A549 (cell line): ENCODE measurements at places on chromosomes 2 and 18.

DNA sequence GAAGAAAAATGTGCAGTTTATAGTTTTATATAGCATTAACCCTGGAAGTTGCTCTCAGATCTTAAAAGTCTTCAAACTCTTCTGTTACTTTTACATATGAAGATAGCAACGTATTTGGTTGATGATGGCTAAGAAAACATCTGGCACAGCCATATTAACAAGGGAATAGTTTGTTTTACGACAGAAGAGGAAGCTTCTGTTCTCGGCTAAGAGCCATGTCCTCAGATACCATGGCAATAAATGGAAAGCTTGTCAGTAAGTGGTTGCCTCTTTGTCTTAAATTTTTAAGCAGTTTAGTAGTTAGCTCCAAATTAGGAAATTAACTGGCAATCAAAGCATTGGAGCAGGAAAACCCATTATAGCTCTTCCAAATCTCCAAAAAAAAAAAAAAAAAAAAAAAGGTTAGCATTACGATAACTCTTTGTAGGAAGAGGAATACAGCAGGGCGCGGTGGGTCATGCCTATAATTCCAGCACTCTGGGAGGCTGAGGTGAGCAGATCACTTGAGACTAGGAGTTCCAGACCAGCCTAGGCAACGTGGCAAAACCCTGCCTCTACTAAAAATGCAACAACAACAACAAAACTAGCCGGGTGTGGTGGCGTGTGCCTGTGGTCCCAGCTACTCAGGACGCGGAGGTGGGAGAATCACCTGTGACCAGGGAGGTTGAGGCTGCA, 4.5 kb upstream of the STON1 start:
- DNase-seq: no peak

GRCh38 chr2:147567136-147567535, 277.7 kb upstream of the ACVR2A start:
- no peak for DNase-seq

GRCh38 chr2:68980956-68981355, 6.5 kb downstream of the GKN1 start:
- no peak for DNase-seq

DNA sequence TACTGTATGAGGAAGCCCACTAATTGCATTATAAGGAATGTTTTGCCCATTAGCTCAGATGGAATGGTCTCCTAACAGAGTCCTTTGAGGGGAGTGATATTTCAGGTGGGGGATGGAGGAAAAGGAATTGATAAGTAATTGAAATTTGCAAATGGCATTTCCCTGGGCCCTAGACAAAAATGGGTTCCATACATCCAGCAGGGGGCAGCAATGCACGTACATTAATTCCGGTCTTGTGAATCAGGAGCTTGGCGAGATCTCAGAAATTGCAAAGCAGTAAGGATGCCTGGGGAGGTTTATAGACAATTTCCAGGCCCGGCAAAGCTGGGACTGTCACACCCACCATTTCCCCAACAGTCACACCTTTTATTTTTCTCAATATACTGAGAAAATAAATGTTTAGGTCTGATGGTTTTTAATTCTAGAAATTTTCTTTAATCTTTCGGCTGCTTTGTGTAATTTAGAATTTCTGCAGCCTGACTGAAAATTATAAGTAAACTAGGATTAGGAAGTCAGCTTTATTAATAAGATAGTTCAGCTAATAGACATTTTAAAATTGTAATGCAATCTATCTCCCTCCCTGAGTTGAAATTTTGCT, 122.8 kb downstream of the LYPD1 start:
- DNase-seq: peak; percentile 74

DNA sequence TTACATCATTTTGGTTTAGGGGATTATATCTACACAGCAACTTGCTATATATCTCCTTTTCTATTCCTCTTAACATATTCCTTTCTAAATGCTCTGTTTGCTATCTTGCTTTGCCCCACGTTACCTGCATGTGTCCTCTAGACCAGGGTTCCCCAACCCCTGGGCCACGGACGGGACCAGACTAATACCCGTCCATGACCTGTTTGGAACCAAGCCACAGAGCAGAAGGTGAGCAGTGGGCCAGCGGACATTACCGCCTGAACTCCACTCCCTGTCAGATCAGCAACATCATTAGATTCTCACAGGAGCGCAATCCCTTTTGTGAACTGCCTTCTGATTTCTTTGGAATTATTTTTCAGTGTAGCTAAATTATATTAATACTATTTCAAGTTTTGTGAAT, 66.7 kb downstream of the KCMF1 start:
- no peak for DNase-seq

GRCh38 chr2:144078106-144078505, 441.8 kb downstream of the ZEB2 start:
- DNase-seq: no peak

- no peak for DNase-seq
Observed at GRCh38 chr2:3278521-3279218, 98.9 kb downstream of the EIPR1 start.

DNA sequence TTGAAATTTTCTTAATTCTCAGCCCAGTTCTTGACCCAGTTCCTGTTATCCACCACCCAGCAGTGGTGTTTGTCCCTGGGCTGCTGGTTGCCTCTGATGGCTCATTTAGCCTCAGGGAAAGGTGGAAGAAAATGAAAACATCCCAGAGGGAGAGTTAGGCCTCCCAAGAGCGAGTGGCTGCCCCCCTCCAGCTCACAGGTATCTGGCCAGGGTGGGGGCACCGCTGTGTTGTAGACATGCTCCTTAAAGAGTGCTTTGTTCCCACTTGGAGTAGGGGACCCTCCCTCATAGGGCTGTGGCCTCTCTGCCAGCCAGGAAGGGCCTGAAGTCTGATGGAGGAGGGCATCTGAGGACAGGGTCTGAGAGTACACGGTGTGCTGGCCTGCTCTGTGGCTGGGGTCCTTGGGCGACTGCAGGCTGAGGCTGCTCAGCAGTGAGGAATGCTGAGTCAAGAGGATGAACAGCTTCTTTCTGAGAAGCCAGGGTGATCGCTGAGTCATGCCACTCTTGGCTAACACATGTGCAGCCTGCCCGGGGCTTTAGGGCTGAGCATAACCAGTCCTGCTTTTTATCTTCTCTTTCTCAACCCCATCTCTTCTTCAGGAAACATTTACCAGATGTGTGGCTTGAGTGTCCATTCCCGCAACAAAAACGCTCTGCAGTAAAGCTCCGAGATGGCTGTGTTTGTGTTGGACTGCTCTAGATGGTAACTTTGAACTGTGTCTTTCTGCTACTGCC, 72.3 kb downstream of the IL1R2 start:
- DNase-seq: peak; percentile 92

DNA sequence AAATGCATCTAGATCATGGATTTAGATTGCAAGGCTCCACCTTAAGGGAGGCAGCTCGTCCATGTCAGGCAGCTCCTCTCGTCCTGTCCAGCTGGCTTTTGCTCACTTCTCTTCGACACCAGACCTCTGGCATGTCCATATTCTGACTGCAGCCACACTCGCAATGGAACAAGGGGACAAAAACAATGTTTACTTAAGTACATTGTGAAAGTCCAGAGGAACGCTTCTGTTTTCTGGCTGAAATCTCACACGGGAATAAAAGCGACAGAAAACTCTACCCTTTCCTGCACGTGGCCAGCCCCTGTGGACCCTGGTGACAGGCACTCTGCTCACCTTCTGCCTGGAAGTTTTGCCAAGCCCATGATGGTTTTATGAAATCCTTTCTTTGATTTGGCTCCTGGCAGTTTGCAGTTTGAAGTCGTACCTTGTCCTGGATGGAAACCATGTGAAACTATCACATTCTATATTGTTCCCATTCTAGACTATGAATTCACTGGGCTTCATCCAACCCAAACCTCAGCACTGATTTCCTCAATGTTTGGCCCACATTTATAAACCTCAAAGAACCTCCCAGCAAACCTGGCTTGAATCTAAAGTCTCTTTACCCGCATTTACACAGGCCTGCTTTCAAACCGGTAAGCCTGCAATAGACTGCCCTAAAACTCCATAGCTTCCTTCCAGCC, 134.3 kb upstream of the PIEZO2 start:
- no peak for DNase-seq

DNA sequence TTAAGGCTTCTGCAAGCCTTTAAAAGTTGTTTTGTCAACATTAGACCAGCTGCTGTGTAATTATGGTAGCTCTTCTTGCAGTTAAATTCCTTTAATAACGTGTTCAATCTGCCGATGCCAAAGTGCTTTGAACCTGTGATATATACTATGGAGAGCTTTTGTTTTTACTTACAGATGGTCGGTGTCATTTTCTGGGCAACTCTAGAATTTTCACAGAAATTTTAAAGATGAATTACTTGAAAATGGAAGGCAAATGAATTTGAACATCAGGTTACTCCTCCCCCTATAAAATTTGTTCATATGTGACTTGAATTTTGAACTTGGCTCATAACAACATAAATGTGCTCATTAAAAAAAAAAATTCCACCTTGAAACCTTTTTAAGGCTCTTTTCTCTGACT, 23.0 kb downstream of the LYPD6 start:
- DNase-seq: no peak

GRCh38 chr2:141554810-141555209, 576.0 kb downstream of the LRP1B start:
- peak; percentile 64 for DNase-seq

- DNase-seq: no peak
Observed at GRCh38 chr2:187208199-187208785, 239.8 kb downstream of the CALCRL start.

DNA sequence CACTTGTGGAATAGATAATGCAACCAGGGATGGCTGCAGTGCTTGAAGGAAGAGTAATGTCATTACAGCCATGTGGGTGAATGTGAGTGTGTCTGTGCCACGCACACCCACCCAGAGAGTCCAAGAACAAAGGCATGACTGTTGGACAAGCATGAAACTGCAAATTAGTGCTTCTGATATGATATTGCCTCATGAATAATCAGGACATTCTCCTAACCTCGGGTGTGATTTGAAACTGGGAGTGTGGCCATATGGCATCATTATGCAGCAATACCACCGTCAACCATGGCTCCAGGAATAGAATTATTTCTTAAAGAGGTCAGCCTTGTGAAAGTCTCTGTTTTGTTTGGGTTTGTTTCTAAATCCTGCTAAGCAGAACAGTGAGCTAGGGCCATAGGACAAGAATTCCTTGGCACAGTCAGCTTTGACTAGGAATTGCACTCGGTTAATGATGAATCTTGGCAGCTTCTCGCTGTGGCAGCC, 678.0 kb upstream of the RAB6C start:
- DNase-seq: no peak

GRCh38 chr18:40821596-40822243, 1133.3 kb upstream of the PIK3C3 start:
- DNase-seq: no peak

DNA sequence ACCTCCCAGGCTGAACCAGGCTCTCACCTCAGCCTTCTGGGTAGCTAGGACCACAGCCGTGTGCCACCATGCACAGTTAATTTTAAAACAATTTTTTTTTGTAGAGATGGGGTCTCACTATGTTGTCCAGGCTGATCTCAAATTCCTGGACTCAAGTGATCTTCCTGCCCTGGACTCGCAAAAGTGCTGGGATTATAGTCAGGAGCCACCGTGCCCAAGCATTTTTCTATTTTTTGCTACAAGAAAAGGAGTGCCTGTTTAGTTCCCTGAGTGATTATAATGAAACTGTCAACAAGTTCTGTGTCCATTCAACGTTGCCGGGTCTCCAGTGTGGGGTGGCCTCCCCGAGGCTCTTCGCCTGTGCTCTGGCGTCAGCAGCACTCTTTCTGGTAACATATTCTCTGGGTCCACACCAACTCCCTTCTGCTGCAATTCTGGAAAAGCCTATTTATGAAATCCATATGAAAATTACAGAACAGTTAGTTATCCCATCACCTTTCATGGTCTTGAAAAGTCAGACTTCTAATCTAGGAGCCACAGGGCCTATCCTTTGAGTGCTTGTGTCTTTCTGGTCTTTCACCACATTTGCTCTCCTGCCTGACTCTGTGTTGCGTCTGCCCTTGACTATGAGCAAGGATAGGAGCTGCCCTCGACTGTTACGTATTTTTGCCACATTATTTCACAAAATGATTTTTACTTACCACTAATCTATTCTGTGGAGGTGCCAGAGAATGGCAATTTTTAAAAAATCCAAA, 172.7 kb downstream of the SOCS6 start:
- no peak for DNase-seq

DNA sequence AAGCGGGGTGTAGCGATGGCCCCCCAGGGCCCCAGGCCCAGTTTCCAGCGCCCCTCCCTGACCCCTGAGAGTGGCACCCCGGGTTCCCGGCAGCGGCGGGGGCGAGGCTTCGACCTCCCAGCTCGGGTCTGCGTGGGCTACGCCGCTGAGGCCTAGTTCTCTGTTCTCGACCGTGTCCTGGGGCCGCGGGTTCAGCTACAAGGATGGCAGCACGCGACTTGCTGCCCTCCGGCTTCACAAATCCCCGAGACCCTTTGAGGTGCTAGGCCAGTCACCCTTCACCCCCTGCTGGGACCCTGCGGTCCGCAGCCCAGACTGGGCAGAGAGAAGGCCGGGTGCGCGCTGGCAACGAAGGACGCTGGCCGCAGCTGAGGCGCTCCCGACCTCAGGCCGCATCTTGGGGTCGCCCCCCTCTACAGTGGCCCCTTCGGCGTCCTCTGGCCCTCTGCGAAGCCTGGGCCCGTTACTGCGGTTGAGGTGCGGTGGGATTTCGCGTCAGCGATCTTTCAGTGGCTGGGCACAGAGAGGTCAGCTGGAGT, 1.2 kb downstream of the OTX1 start:
- DNase-seq: no peak

- no peak for DNase-seq
Observed at GRCh38 chr2:226556050-226556449, 243.6 kb downstream of the IRS1 start.

DNA sequence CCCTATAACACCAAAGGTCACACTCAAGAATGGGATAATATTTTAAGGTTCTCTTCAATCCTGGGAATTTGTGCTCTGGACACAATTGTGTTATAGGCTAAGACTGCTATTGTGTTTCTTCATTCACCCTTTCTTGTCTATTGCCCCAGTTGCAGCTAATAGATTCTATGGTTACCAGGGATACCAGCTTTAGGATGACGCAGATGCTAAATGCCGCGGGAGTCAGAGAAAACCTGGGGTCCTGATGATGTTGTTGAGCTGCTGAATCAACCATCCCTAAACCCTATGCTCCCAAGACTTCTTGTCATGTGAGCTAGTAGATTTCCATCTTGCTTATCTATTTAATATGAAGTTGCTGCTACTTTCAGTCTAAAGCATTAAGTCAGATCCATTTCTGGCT, 5.4 kb downstream of the CRYGD start:
- DNase-seq: no peak

- no peak for DNase-seq
Observed at GRCh38 chr18:75618146-75618545, 190.6 kb upstream of the SMIM21 start.

DNA sequence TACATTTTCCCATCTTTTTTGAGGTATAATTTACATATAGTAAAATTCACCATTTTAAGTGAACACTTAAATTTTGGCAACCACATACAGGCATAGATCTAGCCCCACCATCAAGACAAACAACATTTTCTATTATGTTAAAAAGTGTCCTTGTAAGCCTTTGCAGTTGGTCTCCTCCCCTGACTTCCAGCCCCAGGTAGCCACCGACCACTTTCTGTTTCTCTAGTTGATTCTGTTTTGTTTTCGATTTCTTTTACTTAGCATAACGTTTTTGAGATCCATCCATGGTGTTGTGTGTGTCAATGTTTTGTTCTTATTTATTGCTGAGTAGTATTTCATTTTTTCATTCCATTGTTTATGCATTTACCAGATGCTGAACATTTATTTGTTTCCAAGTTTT, 135.5 kb upstream of the FOSL2 start:
- DNase-seq: no peak
